ENCODE measurements at places on chromosomes 2 and 18.

- DNase-seq, result no peak
Measured at GRCh38 chr2:224319750-224320149, 82.2 kb downstream of the FAM124B start.

DNA sequence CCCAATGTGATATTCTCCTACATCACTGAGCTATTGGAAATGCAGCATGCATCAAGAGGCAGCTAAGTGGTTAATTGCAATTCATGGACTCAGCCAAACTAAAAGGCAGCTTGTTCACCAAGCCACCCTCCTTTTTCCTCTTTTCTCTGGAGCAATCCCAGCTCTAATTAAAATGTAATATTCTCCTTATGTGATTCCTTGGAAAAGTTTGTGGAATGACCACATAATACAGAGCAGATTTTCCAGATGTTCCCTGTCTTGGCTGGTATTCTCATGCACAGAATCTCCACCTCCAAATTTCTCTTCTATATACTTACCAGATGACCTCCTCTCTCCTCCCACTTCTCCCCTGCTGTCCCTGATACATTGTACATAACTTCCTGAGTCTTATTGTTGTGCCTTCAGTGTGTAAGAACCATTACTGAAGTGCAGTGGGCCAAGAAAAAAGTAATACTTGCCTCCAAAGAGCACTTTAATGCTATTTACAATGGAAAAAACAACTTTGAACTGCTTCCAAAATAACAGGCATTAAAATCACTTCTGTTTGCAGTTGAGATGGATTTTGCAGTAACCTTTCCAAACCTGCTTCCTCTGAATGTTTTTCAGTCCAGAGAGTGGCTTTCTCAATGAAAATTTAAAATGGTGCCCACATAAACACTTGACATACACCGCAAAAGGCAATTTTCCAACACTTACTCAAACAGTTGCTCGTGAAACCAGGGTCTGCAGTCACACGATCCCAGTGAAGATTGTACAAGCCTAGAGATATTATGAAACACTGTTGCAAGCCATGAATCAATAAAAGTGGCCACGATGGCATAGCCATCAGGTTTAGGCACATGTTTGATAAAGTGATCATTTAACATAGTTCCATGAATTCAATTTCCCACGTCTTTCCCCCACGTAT is 258.0 kb downstream of the MTX2 start:
- no peak for DNase-seq

DNA sequence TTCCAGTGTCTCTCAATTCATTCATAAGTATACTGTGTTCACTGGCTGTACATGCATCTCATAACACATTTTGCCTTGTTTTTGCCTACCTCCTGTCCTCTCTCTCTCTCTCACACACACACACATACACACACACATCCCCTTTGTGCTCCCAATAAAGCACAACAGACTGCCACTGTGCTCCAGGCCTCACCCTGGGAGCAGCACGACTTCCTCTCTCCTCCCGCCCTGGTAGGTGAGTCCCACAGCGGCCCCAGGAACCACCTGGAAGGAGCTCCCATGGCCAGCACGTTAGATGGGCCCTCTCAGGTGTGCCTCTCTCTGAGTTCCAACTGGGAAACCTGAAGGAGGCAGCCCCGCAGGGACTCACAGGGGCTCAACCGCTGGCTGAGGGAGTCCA is 65.4 kb downstream of the MARCHF4 start:
- DNase-seq, result no peak

GRCh38 chr2:46848447-46848846 is 67.2 kb downstream of the MCFD2 start:
- DNase-seq, result no peak

GRCh38 chr2:191041418-191042161 is 27.6 kb upstream of the STAT1 start:
- DNase-seq, result peak; percentile 29

DNA sequence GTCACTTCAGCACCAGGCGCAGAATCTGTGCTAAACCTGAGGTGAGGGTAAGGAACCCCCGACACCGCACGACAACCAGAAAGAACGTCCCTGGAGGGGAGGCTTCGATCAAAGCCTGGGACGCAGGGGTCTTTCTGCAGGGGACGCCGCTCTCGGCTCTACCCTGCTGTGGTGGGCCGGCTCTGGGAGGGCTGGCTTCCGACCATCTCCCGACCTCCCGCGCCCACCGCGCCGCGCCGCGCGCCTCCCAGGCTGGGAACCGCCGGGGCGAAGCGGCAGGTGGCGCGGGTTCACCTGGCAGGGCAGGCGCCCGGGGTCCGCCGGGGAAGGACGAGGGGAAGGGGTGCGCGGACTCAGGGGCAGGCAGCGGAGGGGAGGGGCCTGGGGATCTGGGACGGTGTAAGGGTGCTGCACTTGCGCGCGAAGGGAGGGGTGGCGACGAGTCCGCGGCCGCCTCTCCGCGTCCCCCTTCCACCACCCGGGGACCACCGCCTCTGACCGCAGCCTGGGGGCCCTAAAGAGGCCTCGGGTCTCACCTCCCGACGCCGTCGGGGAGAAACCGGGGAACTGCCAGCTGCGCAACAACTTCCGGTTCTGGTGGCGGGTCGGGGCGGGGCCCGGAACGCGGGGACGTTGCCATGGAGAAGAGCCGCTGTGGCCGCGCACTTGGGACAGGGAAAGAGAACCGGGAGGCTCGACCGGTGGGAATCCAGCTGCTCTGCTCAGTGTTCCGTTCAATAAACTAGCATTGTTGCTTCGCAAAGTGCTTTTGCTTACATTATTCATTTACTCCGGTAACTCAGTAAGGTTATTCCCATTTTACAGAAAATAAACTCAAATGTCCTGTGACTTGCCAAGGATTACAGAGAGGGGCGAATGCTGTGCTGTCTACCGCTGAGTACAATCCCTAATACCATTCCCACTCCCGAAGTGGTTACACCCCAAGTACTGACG is at the start of gene ZNF396:
ZNF396 (minus strand) TSS at position 596 of the 954 bp plus-strand sequence. CDS start 3,045 bp downstream, outside the sequence.
- DNase-seq, result peak; percentile 91

DNA sequence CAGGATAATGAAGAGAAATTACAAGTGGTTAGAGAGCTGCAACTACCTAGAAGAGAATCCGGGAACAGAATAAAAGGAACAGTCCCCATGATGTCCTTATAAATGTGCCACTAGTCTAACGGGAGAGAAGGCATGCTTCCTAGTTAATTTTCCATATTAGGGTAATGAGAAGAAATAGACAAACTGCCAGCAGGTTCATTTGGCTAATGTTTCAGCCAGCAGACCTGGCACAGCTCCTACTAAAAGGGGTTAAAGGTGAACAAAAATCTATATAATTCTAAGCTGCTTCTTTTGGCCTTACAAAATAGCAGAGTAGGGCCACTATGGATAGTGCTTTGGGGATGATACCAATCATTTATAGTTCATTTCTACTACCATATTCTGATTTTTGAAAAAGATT is 845.3 kb upstream of the GCFC2 start:
- no peak for DNase-seq

- DNase-seq, result peak; percentile 19
Measured at GRCh38 chr2:155223781-155224406, 525.4 kb downstream of the KCNJ3 start.

GRCh38 chr2:27448381-27448780 is 6.2 kb downstream of the KRTCAP3 start:
- no peak for DNase-seq

GRCh38 chr2:64635976-64636911 is 17.5 kb downstream of the SERTAD2 start:
- no peak for DNase-seq

DNA sequence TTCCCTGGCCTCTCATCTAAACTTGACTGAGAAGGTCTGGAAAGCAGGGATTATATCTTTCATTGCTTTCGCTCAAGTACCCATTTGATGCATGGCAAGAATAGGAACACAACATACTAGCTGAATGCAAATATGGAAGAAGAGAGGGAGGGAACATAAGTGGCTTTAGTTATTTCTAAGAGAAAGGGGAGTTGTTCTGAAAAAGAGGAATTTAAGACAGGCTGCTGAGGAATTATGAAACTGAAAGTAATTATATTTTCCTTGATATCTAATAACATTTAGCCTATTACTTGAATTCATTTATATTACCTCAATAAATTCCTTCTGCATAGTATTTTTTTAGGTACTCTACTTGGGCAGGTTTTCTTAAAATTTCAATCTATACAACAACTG is 105.8 kb upstream of the TTN start:
- no peak for DNase-seq

DNA sequence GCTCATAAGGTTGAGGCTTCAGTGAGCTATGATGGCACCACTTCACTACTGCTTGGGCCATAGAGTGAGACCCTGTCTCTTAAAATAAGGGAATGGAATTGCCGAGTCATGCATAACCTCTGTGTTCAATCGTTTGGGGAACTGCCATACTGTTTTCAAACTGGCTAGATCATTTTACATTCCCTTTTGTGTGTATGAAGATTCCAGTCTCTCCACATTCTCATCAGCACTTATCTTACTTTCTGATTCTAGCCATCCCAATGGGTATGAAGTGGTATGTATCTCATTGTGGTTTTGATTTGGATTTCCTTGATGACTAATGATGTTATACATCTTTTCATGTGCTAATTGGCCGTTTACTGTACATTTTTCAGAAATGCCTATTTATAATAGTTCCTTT is 23.7 kb downstream of the MARCHF7 start:
- no peak for DNase-seq

DNA sequence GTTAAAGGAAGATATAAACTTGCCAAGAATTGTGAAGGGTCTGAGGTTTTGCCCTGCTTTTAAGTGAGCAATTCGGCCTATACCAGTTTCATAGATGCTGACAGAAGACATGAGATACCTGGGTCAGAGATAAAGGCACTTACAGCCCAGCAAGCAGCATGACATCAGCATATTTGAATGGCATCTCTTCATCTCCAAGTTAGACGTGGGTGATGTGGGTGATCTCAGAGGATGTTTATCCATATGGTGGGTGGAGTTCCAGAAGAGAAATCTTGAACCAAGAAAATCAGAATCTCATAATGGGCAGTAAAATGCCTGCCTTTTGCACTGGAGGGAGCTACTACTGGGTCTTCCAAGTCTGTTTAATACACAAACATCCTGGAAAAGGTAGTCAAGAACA is 44.7 kb downstream of the GYPC start:
- peak; percentile 1 for DNase-seq

- peak; percentile 75 for DNase-seq
Measured at GRCh38 chr2:38528008-38528442, 74.7 kb downstream of the HNRNPLL start.

GRCh38 chr18:32661486-32662299 is 111.1 kb downstream of the KLHL14 start:
- peak; percentile 3 for DNase-seq

DNA sequence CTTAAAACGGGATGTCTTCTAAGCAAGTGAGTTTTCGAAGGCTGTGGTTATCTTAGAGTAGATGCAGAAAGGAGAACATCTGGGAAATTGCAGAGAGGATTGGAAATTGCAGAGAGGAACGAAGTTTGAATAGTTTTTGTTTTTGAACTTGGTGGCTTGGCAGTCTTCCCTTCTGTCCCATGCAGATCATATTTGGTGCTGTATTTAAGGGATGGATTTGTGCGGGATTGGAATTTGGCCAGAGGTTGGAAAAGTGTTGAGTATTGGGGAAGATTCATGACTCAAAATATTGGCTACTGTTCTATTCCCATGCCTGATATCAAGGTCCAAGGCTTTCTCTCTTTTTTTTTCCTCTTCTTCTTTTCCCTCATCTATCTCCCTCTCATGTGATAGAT is 18.2 kb downstream of the PTPRM start:
- no peak for DNase-seq

- DNase-seq, result no peak
Measured at GRCh38 chr2:235978022-235978421, 190.2 kb downstream of the GBX2 start.

DNA sequence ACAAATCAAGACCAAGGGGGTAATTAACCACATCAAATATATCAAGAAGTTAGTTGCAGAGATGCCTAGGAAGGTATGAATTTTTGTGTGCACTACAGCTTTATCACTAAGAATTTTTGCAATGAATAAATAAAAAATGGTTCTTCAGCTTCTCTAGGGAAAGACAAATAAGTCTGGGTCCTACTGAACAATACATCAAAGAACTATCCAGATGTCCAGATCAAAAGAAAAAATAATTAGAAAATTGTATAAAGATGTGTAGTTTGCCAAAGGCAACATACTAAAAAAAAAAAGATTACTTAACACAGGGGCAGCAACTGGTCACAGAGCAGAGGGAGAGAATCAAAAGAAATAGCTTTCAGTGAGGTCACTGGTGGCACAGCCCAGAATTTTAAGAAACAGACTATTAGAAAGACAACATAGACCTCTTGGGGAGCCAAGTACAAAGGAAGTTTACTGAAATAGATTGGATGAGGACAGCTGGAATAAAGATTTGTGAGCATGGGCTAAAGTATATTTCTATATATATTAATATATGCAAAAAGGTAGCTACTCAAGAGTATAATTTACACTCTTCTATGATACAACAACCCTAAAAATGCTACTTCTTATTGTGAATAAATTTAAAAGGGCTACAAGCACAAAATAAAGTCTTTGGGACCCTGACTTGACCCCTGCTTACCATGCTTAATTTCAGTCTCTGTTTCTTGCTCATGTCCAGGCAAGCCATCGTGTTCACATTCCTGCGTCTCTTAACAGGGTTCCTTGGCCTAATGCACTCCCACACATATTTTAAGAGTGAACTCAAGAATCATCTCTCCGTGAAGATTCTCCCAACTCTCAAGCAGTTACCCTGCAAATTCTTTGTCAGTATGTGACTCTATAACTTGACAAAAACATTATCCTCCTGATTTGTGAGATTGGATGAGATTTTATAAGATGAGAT is 99.0 kb upstream of the GRB14 start:
- peak; percentile 46 for DNase-seq

DNA sequence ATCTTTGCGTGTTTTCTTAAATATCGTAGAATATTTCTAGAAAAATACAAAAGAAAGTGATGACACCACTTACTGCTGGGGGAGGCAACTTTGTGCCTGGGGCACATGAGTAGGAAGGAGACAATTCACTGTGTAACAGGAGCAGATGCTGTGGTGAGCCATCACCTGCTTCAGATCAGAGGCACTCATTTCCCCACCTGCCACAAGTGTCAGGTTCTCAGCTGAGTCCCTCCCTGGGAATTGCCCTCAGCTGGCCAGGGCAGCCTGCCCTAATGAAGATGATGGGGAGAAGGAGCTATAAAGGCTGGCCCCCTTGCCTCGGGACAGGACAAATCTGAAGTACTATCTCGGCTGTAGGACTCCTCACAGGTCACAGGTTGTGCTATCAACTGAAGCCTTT is 322.8 kb downstream of the STK39 start:
- no peak for DNase-seq

DNA sequence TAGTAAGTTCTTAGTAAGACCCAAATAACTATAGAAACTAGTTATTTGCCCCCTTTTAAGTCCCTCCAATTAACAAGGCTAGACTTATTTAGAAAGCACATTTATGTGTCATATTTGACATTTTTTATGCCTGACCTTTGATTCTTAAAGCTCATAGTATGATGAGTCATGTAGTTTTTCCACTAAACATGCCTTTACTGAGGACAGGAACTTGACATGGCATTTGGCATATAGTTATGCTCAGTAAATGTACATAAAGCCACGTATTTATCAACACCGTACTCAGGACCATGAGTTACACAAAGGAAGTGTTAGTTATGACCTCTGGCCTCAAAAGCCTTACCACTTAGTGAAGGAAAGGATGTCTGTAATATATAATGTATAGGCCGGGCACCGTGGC is 78.9 kb downstream of the GNAL start:
- peak; percentile 66 for DNase-seq
